Stimulated activated CD8-positive, alpha-beta memory T cell treated with anti-CD3 and anti-CD28 coated beads, Interleukin-4, amount 100 ng/mL, for 48 hours (primary cell): ENCODE measurements at places on chromosomes 6 and 20.

GRCh38 chr6:125791151-125791819 is 525 bp downstream of the NCOA7 start:
- peak; percentile 42 for DNase-seq

DNA sequence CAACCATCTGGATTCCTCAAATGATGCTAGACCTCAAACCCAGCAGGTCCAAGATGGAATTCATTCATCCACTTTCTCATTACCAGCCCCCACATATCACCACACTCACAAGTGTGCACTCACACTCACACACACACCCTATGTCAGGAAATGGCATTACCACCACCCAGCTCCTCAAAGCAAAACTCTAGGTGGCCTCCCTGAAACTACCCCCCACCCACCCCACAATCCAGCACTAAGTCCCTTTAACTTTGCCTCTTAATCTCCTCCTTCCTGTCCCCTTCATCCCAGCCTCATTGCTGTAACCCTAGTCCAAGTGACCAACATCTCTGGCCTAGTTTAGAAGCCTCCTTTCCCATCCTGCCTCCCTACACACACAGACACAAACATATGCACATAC is 109.4 kb downstream of the TNFAIP3 start:
- DNase-seq = no peak

DNA sequence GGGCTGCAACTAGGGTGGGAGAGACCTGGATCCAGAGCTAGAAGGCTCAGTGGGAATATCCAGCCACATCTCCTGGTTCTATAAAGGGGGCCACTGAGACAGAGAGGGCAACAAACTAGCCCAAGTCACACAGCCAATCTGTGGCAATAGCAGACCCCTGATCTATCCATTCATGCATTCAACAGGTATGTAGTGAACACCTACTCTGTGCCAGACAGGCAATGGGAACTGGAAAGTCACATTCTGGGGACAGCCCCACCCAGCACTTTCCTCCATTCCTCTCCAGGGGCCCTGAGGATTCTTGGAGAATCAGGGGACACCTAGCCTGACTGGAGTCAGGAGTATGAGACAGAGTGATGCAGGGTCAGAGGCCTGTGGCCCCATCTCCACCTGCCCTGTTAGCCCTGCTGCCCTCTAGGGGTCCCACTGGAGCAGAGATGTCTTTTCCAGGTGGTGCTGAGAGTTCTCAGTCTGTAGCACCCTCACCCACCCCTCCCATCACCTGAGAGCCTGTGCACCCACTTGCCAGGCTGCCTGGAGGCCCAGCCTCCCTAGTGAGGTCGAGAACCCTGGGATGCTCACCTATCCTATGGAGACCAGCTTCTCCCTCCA is 13.6 kb downstream of the BPIFA2 start:
- DNase-seq = no peak

- no peak for DNase-seq
Measured at GRCh38 chr6:14147891-14148290, 30.3 kb downstream of the CD83 start.
